ENCODE measurements at places on chromosomes 16 and 17.
A peak's percentile ranks its signal among the peaks of the same experiment; 100 is the strongest.

- no peak for DNase-seq
Observed at GRCh38 chr17:31740611-31741082, 118.4 kb downstream of the COPRS start.

DNA sequence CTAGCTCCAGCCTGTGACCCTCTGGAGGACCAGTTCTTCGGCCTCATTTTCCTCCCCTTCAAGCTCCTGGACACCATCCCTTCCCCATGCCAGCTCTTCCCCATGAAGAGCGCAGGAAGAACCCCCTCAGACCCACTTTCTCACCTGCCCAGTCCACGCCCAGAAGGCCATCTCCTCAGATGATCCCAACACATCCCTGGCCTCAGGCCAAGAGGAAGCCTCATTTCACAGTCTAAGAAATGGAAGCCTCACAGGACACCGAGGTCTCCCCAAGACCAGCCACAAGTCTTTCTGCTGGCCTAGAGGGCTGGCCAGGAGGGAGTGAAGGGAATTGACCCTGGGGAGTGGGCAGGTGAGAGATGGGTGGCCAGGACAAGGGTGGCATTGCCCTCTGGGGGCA, 8.0 kb downstream of the SPATA32 start:
- no peak for DNase-seq

GRCh38 chr16:31487071-31487719, 4.3 kb downstream of the SLC5A2 start:
- DNase-seq, result no peak

- no peak for DNase-seq
Observed at GRCh38 chr17:56914581-56915273, 878 bp upstream of the TRIM25 start.

DNA sequence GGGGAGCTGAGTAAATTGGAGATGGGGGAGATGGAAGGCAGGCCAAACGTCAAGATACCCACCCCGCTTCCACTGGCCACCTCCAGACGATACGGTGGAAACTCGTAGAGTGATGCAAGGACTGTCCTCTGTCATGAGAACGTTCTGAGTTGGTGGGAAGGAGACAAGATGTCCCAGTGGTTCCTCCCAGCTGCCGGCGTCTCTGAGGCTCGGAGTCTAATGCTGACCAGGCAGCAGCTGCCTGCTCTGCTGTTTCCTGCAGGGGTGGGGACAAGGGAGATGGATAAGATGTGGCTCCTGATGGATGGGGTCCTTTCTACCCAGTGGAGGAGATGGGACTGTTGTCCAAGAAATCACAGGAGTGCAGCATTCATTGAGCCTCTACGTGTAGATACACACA, 28.2 kb upstream of the C1QL1 start:
- DNase-seq, result no peak

DNA sequence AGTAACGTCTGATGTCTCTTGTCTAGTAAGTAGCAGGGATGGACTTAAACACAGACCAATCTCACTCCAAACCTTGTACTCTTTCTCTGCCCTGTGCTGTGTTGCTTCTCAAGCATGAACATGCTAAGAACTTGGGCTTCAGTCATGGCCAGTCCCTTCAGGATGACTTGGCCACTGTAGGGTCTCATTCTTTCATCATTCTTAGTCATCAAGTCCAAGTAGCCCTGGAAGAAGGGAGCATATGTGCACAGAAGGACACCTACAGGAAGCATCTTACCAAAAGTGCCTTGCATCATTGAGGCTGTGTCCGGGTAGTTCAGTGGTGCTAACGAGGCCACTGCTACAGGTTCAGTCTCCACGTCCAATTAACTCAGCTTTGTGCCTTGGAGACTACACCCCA, 80.7 kb downstream of the CDK5R1 start:
- DNase-seq, result no peak

DNA sequence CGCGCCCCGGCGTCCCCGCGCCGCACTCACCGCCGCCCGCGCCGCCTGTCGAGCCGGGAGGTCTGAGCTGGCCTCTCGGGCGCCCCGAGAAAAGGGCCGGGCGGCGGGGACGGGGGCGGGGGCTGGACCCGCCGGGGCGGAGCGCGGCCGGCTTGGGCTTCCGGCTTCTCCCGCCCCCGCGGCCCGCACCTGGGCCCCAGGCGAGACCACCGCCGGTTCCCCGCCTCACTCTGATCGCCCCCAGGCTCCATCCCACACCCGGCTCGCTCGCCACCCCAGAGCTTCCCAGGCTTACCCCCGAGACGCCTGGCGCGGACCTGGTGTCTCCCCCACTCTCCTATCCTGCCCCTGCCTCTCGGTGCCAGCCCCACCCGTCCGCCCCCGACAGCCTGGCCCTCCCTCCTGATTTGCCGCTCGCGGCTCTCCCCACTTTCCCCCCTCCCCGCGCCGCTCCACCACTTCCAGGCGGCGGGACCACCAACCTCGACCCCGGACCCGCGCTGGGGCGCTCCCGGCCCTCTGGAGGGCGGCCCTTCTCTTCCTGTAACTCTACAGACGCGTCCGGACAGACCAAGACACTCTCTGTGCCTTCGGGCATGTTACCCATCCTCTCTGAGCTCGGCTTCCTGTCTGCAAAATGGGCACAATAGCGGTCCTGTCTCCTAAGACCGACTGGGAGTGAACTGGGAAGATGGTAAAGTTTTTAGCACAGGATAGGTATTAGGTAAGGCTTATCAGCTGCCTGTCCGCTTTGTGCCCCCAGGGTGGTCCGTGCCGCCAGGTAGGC, at the start of gene LITAF:
TSS of gene LITAF (minus strand) at position 64 of the 787 bp plus-strand sequence. CDS start 30,189 bp downstream, outside the sequence.
- no peak for DNase-seq

- peak; percentile 10 for DNase-seq
Observed at GRCh38 chr17:56499799-56500388, 93.6 kb upstream of the NOG start.
